ENCODE measurements at places on chromosomes 11 and 22.

DNA sequence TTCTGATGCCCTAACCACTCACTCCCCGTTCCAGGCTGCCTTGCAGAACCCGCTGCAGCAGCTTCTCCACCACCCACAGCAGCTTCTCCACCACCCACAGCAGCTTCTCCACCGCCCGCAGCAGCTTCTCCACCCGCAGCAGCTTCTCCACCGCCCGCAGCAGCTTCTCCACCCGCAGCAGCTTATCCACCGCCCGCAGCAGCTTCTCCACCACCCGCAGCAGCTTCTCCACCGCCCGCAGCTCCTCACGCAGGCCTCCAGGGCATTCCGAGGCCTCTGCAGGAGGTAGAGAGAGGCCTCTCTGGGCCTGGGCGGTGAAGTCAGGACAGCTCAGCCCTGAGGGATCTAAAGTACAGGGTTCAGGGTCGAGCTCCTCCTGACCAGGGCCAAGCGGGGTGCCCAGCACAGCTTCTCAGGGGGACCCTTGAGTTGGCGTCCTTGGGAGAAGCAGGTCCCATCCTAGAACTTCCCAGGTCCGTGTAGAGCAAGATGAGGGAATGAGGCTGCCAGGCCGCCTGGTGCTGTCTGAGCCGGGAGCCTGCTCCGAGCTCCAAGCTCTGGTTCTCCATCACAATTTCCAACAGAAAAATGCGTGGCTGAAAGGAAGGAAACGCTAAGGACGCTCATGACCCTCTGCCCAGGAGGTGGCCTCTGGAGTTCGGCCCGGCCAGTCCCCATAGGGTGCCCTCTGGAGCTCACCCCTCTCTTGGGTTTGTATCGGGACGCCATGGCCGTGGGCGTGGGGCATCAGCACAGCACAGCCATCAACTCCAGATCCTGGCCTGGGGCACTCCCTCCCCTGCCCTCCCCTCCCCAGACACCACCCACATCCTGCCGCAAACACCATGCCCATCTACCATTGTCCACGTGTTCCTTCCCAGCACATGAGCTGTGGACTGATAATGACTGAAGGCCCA lies 528.6 kb downstream of the BRD1 start:
- peak; percentile 14 for DNase-seq

DNA sequence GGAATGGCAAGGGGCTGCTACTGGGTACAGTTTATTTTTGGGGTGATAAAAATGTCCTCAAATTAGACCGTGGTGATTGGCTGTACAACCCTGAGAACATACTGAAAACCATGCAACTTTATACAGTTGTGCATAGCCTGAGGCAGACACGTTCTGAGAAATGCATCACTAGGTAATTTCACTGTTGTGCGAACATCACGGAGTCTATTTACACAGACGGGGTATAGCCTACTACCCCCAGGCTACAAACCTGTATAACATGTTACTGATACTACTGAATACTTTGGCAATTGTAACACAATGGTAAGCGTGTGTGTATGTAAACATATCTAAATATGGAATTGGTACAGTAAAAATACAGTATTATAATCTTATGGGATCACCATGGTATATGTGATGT lies 23.6 kb downstream of the NARS2 start:
- no peak for DNase-seq

DNA sequence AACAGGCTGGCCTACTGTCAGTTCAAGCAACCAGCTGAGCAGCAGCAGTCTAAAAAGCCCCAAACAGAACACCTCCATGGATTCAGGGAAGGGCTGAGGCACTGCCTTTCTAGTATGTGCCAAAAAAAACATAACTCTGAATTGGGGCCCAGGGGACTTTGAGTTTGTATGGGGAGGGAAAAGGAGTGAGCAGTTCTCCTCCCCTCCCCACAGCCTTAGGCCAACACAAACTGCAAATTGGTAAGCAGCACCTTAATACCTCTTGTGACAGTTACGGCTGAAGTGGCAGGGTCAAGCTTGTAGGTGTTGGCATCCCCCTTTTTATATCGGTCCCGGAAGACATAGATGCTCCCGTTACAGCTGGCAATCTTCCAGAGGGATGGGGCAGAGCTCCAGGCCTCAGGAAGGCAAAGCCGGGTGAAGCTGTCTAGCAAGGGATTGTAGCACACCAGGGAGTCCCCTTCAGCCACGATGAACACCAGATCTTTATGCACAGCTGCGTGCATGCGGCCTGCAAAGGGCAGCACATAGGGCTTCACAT lies 6.0 kb downstream of the KBTBD4 start:
- peak; percentile 62 for DNase-seq

DNA sequence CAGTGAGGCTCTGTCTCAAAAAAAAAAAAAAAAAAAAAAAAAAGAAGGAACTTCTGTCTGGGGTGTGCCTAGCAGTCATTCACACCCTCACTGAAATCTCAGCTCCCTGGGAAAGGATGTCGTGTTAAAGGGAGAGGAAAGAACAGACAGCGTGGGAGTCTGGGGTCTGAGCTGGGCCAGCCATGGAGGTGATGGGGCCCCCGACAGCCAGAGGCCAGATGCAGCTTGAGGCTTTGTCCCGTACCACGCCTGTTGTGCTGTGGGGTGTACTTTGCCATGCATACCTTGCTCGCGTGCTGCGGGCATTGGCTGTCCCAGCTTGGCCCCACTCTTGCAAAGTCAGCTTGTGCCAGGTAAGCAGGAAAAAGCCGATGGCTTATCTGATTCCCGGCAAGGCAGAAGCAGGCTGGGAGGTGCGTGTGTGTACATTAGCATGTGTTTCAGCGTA lies 4.6 kb downstream of the SYT12 start:
- DNase-seq: no peak

DNA sequence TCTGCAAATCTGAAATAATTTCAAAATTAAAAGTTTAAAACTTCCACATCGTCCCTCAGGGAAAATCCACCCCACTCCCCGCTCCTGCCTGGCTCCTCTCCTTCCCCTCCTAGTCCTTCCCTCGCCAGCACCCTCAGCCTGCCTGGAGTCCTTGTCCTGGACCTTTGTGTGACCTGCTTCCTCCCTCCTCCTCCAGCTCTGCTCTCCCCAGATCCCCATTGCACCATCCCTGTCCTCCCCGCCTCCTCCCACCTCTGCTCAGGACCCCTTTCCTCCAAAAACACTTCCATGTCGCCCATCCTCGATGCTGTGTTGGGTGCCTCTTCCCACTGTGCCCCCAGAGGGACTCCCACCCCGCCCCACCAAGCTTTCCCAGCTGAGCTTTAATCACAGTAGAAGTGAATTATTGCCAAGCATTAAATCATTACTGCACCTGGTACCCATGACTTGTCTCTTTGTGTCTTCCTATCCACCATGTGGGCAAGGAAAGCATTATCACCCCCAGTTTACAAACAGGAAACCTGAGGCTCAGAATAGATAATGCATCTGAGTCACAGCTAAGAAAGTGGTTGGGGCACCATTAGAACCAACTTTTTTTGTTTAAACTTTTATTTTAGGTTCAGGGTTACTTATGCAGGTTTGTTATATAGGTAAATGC lies 2.4 kb upstream of the ZP1 start:
- DNase-seq: no peak

GRCh38 chr22:44954149-44954548 lies 55.7 kb downstream of the PHF21B start:
- DNase-seq: no peak

GRCh38 chr11:95338430-95338991 lies 107.5 kb upstream of the SESN3 start:
- peak; percentile 32 for DNase-seq

- no peak for DNase-seq
Observed at GRCh38 chr11:23673366-23673765, 813.1 kb upstream of the CCDC179 start.

- DNase-seq: no peak
Observed at GRCh38 chr11:55106391-55106790, 155.6 kb upstream of the TRIM48 start.

- no peak for DNase-seq
Observed at GRCh38 chr22:50161508-50162390, 8.8 kb upstream of the PANX2 start.

Measured in D341Med (cell line).